ENCODE measurements at places on chromosomes 1 and 21.

- peak; percentile 90 for DNase-seq
These were observed 16.3 kb upstream of the SARS1 start for GRCh38 chr1:109197158-109198042.

- DNase-seq = no peak
These were observed 1.1 kb upstream of the SLC19A1 start for GRCh38 chr21:45543371-45543709.

GRCh38 chr1:29579821-29580425 is 343.6 kb downstream of the PTPRU start:
- DNase-seq = peak; percentile 45

DNA sequence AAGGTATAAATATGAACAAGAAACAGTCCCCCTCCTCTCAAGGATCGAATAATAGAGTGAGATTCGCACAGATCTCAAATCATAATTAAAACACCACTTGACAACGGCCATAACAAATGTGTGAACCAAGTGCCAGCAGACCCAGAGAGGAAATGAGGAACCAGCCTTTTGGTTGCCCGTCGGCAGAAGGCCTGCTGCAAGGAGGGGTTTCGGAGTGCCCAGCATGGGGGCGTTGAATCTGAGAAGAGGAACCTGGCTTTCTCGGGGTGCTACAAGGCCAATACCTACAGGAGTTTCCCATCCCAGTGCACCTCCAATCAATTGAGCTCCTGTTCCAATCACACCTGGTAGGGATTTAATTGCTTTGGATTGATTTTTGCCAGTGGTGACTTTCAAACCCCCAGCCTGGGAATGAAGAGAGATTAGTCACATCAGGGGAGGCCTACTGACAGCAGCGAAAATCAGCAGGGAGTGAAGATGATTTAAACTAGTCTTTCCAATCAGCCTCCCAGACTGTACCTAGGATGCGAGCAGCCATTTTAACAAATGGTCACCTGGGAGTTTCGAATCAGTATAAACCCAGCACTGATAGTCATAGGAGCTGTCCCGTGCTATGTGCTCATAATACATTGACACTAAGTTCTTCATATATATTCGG is 263.8 kb downstream of the KAZN start:
- DNase-seq = no peak

DNA sequence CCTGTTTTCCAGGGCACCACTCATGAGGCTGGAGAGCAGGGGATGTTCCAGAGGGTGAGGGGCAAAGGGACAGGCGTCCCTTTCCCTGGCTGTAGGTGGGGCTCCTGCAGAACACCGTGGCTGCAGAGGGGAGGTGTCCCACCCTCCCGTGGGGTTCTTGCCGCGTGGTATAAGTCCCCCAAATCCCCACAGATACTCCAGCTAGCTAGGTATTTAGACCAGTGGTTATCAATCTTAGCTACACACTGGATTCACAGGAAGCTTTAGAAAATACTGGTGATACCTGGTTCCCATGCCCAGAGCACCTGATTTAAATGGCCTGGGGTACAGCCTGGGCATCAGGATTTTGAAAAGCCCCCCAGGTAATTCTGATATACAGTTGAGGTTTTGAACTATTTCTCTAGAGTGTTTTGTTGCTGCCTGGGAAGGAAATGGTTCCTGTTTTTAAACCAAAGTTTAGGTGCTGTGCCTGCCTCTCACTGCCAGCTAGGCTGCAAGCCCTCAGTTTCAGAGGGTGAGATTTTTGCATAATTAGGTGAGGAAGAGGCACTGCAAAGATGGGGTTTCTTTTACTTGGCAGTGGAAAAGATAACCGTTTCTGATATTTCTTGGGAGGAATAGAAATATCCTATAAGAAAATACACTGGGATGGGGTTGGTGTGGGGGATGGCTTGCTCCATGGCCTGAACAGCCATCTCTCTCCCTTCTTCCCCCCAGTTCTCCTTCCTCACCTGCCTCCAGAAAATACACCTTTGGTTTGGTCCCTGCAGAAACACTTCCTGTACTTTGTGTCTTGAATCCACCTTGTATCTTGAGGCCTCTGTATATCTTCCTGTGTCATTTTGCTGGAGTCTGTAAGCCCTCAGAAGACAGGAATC is 51.7 kb downstream of the RASSF5 start:
- no peak for DNase-seq

GRCh38 chr21:44686843-44687561 is 5.0 kb upstream of the KRTAP12-1 start:
- DNase-seq = no peak

- peak; percentile 23 for DNase-seq
These were observed 163.9 kb downstream of the ST6GALNAC5 start for GRCh38 chr1:77031106-77031662.

DNA sequence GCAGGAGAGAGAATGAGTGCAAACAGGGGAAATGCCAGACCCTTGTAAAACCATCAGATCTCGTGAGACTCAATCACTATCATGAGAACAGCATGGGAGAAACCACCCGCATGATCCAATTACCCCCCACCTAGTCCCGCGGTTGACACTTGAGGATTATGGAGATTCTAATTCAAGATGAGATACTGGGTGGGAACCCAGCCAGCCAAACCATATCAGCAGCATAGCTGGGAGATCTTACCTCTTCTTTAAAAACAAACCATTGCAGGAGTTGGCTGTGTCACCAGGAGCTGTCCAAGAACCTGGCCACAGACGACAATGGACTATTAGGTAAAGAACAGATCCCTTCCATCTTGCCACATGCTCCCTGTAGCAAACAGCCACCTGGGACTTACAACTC is 422.7 kb downstream of the MATN1 start:
- DNase-seq = no peak

- no peak for DNase-seq
These were observed 199.4 kb upstream of the EDN2 start for GRCh38 chr1:41683681-41684500.

GRCh38 chr1:185921636-185922035 is 187.4 kb downstream of the HMCN1 start:
- DNase-seq = no peak

GRCh38 chr1:204170494-204171155 is 4.5 kb upstream of the REN start:
- DNase-seq = no peak

- DNase-seq = peak; percentile 89
These were observed 1.3 kb upstream of the S100A10 start for GRCh38 chr1:151994956-151995355.

- DNase-seq = no peak
These were observed 40.0 kb upstream of the HMGB4 start for GRCh38 chr1:33823830-33824229.

DNA sequence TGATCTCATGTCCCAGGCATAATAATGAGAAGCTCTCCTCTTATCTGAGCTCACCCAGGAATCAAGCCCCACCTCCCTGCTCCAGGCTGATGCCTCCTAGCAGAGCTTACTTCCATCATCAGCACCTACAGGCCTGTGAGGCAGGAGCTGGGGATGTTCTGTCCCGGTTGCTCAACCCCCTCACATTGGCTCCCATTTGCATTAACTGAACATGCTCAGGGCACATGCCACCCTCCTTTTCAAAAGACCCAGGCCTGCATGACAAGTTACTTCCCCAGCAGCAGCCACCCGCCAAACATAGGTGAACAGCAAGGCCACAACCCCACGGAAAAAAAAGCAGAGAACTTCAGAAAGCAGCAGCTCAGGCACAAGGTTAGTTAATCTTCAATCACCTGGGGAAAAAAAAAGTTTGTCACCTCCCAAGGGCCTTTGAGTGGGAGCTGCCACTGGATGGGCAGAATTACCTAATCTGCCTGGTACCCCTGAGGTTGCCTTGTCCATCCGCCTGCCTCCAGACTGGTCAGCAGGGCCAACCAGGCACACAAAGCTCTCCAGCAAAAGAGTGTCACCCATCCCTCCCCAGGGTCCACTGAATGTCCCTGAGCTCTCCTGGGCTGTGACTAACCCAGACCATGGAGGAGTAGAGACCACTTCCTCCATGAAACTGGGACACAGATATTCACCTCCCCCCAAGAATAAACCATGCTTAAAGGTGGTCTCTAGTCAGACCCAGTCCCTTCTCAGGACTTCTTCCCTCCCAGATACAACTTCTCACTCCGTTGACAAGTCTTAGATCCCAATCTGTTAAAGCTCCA is 4.4 kb downstream of the KCNN3 start:
- no peak for DNase-seq

- DNase-seq = no peak
These were observed 4.7 kb downstream of the PGBD2 start for GRCh38 chr1:248910761-248911160.

DNA sequence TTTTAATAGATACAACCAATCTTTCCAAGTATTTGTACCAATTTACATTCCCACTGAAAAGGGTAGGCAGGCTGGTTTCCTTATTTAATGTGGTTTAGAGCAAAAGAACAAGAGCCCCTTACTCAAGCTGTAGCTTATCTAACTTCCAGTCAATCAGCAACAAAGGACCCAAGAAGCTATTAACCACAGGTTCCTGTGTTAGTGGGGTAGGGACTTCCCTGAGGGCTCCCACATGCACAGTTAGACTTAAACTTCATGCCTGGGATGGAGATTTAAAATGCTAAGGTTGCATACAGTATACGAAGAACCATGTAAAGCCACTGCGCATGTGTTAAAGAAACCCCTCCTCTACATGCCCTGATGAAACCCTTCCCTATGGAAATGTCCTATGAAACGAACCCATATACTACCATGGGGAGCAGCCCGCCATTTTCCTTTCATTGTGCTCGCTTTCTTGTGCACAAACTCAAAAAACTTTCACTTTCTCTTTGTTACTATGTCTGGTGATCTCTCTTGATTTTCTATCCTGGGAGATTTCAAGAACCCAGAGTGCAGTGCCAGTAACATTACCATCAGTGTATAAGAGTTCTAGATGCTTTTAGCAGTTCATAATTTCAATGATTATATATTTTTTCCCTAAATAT is 23.3 kb upstream of the ST6GALNAC5 start:
- DNase-seq = no peak

DNA sequence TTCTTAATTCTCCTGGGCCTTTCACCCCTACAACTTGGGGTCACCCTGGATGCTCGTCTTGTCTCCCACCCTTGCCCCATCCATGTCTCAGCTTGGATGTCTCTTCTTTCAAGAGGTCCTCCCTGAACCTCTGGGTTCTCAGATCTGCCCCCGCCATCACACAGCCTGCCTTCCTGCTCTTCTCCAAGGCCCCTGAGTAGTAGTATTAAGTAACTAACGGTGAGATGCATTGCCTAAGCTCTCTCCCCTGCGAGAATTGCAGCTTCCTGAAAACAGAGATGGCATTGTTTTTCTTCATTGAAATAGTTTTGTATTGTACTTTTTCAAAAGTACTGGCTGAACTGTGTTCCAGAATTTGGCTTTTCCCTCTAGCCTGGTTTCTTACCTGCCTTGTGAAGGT is 16.0 kb downstream of the MIIP start:
- no peak for DNase-seq

DNA sequence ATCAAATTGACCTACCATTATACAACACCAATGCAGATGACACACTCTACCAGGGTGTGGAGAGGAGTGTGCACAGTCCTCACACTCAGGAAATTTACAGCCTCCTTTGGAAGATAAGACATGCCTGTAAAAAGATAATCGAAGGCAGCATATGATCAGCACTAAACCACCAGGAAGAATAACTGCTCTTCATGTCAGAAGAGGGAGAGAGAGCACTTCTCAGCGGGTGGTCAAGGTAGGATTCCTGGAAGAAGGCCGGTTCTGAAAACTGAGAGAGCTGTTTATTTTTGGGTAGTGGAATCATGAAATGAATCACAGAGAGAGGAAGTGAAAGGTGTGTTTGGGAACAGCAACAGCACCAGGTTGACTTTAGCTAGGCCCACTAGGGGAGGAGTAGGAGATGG is 14.0 kb upstream of the ZNF697 start:
- no peak for DNase-seq

DNA sequence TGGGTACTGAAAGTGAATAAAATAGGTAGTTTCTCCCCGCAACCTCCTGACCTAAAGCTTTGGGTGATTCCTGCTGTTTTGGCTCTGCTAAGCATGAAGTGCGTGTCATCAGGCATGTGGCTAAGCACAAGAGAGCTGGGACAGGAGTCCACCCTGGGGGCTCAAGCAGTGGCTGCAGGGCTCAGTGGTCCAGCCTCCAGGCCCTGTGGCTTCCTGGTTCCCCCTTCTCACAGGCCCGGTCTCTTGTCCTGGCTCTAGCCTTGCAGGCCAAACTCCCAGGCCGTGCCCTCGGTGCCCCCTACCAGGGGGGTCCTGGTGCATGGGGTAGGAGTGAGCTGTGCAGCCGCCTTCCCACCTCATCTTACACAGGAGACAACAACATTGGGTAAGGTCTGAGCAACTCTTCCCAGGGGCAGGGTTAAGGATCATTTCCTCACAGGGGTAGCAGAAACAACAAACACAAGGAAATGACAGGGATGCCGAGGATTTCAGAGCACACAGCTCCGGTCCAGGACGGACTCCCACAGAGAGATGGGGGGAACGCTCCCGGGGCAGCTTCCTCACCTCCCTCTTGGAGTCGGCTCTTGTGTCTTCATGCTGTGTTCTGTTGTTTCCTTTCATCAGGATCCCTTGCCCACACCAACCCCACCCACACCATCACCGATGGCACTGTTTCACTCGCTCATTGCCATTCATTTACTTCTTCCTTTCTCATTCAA is 19.8 kb upstream of the SLC2A1 start:
- no peak for DNase-seq

DNA sequence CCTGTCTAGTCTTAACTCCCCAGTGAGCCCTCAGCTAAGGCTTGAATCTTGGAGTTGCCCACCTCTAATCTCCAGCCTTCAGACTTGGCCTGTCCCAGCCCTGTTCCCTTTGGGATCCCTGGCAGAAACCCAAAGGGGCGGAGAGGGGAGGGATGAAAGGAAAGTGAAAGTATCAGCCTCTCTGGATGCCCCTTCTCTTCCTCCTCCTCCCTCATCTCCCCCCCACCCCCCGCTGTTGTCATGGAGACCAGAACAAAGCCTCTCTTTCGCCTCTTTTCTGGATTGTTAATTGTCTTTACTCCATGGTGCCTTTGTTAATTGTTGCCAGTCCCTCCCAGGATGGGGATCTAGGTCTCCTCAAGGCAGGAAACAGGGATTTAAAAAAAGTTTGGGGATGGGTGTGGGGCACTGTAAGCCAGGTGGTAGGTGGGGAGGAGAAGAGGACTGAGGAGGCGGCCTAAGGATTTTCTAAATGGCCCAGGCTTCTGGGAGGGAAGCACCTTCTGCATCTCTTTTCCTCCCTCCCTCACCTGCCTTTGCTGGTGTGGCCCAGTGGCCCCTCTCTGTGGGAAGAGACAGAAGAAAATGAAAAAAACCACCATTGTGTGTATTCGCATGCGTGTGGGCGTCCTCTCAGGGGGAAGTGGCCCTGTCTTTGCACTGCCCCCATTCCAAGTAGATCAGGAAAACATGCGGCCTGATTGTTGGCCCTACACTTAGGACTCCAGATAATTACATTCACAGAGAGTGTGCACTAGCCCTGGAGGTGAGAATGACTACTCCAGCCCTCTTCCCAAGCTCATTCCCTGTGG is 7.5 kb upstream of the SOX13 start:
- peak; percentile 11 for DNase-seq

DNA sequence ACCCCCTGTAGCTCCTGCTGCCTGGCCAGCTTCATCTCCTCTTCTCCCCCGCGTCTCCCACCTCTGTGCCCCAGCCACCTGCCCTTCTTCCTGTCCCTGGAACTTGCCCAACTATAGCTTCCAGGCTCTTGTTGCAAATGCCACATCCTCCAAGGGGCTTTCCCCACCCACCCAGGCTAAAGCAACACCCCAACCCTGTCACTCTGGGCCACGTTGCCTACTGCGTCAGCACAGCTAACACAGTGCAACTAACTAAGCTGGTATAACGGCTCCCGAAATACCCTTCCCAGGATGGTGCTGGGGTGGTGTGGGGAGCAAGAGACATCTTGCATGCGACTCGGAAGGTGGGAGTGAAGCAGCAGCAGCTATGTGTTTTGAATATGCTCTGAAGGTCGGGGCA is 19.7 kb downstream of the CAMK2N1 start:
- no peak for DNase-seq

- no peak for DNase-seq
These were observed 1234.6 kb upstream of the ADGRL2 start for GRCh38 chr1:80566123-80566522.
